ENCODE measurements at places on chromosomes 11 and 22.

DNA sequence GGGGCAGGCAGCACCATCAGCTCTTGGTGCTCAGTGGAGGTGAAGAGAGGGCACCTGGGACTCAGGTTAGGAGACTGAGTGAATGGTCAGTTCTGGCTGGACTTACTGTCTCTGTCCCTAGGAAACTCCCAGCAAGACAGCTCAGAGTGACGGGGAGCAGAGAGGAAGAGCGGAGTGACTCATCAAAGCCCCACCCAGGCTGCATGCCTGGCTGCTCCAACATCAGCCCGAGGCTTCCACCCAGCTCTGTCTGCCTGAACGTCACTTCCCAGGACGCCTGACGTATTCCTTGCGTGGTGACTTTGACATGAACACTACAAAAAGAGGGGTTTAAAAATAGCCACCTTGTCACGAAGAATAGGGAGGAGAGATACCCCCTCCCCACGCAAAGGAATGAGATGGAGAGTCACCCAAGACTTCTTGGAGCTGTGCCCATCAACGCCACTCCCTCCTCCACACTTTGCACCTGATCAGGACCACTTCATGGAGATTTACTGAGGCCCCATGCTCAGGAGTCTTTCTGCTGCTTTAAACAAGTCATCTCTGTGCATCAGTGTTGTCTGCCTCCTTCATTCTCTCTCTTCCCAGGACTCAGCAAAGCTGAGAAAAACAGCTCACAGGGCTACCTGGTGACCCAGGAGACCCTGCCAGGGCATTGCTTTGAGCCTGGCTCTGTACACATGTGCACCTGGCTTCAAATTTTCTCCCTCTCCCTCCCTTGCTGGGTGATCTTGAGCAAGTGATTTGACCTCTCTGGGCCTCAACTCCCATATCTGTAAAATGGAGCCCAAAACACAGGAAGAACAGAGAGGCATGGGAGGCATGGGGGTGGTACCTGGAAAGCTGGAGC is 83.1 kb downstream of the MN1 start:
- no peak for DNase-seq

DNA sequence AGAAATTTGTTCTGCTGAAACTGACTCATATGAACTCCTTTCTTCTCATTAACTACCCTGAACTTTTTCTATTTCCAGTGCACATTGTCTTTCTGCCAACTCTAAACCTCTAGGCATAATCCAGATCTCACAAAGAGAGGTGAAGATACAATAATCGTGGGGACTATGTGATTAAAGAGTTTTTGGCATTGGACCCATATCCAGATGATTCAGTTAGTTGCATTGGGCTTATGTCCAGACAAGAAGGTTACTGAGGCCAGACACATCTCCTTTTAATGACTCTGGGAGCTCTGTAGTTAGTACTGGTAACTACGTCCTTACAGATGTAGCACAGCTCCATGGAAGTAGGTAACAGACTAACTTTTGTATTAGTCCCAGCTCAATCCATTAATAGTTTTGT is 273.0 kb downstream of the CASP12 start:
- DNase-seq = no peak

- no peak for DNase-seq
Observed at GRCh38 chr11:108669711-108670110, 4.8 kb downstream of the DDX10 start.

GRCh38 chr11:45715418-45715817 is 50.0 kb upstream of the CHST1 start:
- no peak for DNase-seq

DNA sequence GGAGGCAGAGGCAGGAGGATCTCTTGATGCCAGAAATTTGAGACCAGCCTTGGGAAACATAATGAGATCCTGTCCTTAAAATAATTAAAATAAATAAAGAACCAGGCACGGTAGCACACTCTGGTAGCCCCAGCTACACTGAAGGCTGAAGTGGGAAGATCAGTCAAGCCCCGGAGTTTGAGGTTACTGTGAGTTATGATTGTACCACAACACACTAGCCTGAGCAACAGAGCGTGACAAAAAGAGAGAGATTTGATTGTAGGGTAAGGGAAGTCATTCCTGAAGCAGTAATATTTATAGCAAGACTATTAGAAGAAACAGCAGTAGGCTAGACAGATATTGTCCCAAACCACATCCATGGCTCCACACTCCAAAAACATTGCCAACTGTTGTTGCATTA is 1408.4 kb upstream of the TENM4 start:
- no peak for DNase-seq

DNA sequence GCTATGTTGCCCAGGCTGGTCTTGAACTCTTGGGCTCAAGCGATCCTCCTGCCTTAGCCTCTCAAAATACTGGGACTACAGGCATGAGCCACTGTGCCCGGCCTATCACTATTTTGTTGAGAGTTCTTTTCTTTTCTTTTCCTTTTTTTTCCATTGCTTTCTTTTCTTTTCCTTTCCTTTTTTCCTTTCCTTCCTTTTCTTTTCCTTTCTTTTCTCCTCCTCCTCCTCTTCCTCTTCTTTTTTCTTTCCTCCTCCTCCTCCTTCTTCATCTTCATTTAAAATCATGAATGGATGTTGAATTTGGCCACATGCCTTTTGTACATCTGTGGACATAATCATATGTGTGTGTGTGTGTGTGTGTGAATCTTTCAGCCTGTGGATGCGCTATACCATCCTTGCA is 25.7 kb upstream of the PRAME start:
- no peak for DNase-seq

- peak; percentile 34 for DNase-seq
Observed at GRCh38 chr11:129278586-129279319, 86.6 kb upstream of the ARHGAP32 start.

DNA sequence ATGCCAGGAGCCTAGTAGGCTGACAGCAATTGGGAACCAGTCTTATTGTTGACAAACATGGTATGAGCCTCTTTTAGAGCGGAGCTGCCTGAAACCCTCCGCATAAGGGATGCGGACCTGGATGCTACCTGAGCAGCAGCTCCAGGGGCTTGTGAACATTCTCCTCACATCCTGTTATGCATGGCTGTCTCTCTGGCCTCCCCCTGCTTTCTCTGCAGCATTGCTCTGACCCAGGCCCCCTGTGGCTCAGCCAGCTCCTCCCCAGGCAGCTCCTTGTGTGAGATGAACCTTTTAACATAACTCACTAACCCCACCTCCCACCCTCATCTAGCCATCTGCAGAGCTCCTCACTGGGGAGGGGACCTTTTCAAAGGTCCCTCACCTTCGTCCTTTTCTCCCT is 6.0 kb downstream of the BMAL1 start:
- no peak for DNase-seq

Data from activated T-cell treated with anti-CD3 and anti-CD28 coated beads, Interleukin-2, amount 50 U/mL, for 48 hours (primary cell).